ENCODE measurements at places on chromosomes 4 and X. TPM values are rescaled to one million over a fixed set of nuclear protein-coding genes. Genes with fewer than 3 reads are reported as not detected.

NWD2 gene
- total RNA-seq = not detected

- no peak for DNase-seq
These were observed 1753.2 kb upstream of the PCDH7 start for GRCh38 chr4:28966982-28967381.

DNA sequence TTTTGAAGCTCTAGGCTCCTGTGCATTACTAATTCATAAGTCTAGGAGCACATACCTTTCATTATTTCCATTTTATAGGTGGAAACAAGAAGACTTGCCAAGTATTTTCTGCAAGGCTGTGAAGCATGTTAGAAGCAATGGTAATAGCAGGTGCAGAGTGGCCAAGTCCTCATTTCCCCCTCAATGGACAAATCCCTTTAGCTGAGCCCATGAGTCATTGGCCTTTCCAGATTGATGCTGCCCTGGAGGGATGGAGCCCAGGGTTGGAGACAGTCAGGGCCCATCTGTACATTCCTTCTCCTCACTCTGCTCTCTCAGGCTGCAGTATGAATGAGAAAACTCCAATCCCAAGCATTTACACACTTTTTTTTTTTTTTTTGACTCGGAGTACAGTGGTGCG lies 6.6 kb downstream of the MGST2 start:
- no peak for DNase-seq

- DNase-seq = no peak
These were observed 11.3 kb upstream of the ATP1B4 start for GRCh38 chrX:120350450-120351138.

PCSK1N gene
- total RNA-seq = 0.36 TPM

MAGEH1 gene
- 17.3 TPM for total RNA-seq

DNA sequence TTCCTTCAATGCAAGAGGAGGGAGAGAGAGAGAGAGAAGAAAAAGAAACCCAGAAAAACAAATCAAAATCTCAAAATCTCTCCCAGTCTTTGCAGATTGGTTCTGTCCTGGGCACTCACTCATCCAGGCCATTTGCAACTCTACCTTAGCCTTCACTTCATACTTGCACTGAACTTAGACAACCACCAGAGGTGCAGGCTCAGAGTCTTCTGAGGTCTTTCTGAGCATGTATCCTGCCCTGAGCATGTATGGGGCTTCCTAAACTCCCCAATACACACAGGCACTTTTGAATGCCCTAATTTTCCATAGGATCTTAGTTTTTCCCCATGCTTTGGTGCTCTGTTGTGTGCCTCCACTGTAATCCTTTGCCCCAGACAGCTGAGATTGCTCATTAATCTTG lies 2.9 kb downstream of the CFI start:
- no peak for DNase-seq

TREX2 gene
- 0.83 TPM for total RNA-seq

FRAS1 gene
- not detected for total RNA-seq

- no peak for DNase-seq
These were observed 69.2 kb downstream of the GALNT7 start for GRCh38 chr4:173237762-173238161.
